ENCODE measurements at places on chromosomes 6 and 20.

GRCh38 chr6:22471132-22471690 lies 98.2 kb upstream of the HDGFL1 start:
- peak; percentile 4 for DNase-seq

DNA sequence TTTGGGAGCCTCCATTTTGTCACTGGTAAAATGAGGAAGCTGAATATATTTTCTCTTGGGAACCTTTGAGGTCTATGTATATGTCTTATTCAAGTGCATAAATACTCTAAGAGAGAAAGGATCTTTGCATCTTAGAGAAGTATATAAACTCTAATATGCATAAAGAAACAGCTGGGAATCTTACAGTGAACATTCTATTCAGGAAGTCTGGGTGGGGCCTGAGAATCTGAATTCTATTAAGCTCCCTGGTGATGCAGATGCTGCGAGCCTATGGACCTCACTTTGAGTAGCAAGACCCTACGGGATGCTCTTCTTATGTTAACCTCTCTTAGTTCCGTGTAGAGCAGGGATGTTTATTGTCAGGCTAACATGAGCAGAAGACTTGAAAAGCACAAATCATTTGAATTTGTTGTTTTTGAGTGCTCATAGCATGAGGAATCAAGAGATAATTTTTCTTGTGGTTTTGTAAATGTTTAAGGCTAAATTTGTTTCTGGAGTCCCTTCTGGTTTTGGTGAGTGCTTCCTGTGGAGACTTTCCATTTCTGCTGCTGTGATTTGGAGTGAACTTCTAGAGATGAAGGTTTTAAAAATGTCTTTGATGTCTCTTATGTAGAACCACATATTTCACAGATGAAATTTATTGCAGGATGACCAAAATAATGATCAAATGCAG lies 281.2 kb upstream of the JAG1 start:
- DNase-seq = no peak

DNA sequence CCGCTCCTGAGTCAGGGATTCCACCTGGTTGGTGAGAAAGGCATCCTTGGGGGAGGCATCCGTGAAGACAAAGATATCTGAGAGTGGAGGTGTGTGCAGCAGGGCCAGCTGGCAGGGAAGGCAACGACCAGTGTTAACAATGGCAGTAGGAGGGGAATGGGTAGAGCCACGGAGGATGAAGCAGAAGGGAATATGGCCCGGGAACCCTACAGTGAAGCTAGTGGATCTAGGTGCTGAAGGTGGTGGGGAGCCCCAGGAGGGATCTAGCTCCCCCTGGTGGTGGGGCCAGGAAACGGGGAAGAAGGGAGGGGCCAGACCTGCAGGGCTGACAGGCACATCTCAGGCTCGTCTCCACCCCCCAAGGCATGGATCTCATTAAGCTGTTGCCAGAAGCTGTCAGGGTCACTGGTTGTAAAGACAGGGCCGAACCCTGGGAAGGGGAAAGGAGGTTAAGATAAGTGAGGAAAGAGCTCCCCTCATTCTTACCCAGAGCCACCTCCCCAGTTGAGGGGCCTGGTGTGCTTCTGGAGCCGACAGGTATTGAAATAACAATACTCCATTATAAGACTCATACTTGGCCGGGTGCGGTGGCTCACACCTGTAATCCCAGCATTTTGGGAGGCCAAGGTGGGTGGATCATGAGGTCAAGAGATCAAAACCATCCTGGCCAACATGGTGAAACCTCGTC lies 7.3 kb downstream of the VWA7 start:
- DNase-seq = no peak

- no peak for DNase-seq
Observed at GRCh38 chr6:68108233-68108835, 526.7 kb upstream of the ADGRB3 start.

DNA sequence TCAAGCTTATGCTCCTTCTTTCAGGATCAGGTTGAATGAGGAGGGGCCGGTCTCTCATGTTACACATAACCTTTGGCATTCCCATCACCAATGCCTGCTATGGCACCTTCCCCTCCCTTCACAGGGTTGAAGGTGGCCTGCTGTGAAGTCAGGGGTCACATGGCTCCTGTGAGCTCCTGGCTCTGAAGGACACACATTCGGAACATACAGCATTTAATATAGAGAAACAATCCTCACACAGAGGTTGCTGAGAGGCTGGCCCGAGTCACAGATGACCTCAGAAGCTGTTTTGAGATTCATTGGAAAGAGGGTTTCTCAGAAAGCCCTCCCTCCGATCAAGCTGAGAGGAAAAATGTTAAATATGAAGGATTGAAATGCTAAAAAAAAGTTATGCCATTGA lies 82.1 kb downstream of the PSMG4 start:
- no peak for DNase-seq

DNA sequence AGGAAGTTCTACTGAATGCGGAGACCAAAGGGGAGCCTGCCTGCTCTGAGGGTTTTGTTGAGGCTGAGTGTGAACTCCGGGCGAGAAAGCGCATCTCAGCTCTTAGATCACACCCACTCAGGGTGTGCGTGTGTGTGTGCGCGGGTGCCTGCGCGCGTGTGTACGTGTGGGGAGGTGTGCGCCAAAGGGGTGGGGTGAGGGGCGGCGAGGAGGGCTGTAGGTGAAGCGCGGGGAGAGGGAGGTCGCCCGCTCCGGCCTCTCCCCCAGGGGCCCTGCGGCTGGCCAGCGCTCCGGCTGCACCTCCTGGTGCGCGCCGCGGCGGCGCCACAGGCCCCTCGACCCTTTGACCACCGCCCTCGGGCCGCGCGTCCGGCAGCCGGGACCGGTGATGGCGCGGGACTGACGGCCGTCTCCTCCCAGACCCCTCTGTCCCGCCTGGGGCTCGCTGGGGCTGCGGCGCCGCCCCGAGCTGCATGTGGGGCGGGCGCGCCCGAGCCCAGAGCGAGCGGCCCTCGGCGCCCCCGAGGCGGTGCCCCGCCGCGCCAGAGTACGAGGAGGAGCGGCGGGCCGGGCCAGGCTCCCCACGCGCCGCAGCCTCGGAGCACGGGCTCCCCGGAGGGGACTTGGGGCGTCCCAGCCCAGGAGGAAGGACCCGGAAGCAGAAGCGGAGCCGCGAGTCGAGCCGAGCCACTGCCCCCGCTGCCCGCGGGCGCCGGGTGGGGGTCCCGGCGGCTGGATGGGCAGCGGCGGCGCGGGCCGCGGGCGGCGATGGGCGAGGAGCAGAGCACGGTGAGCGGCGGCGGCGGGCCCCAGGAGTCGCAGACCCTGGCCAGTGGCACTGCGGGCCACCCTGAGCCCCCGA lies at the start of gene RNF217:
Gene RNF217 (plus strand): TSS at position 661 of the 862 bp plus-strand sequence. CDS start 108 bp downstream, at position 769.
- DNase-seq = peak; percentile 28

GRCh38 chr6:154039231-154039842 lies at the start of gene OPRM1:
Gene OPRM1 (plus strand): TSS chr6:154039240. CDS start chr6:154039545, 305 bp downstream.
- no peak for DNase-seq

- DNase-seq = no peak
Observed at GRCh38 chr6:167266830-167267555, 24.1 kb upstream of the UNC93A start.

DNA sequence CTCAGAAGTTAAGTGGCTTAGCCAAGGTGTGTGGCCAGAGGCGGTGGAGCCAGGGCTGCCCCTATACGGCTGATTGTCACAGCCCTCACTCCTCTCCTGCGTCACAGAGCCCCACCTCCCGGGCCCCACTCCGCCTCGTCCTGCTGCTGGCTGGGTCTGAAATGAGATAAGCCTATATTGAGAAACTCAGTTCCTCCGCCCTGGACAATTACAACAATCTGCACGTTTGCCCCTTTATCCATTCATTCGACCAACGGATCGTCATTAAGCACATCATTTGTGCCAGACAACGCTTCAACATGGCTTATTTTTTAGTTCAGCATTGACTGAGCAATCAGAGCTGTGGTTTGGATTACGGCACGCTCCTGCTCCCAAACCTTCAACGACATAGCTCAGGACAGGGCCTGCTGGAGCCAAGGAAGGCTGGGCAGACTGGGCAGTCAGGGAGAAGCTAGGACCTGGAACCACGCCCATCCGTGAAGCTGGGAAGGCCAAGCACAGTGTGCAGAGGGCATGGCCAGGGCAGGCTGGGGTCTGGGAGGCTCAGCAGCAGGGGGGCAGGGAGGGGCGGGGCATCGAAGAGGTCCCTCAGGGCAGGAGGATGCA lies 16.6 kb upstream of the EZR start:
- no peak for DNase-seq

- DNase-seq = no peak
Observed at GRCh38 chr20:45649312-45649863, 18.3 kb upstream of the WFDC9 start.

DNA sequence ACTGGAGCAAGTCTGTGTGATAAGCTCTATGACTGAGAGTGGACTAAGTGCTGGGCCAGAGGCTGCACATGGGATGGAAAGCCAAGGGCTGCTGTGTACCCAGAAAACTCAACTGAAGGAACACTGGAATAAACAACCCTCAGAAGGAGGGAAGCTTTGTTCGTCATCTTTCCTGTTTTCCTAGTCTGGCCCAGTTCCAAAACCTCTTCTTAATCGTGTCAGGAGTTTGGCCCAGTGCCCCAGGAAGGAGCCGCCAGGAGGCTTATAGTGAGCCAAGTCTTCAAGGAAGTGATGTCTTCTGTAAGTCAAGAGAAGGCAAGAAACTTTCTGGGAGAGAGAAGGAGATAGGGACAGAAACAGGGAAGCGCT lies 23.3 kb upstream of the TOP1 start:
- DNase-seq = peak; percentile 86
